Choroid plexus epithelial cell (primary cell): ENCODE measurements at places on chromosomes 6 and 20.

DNA sequence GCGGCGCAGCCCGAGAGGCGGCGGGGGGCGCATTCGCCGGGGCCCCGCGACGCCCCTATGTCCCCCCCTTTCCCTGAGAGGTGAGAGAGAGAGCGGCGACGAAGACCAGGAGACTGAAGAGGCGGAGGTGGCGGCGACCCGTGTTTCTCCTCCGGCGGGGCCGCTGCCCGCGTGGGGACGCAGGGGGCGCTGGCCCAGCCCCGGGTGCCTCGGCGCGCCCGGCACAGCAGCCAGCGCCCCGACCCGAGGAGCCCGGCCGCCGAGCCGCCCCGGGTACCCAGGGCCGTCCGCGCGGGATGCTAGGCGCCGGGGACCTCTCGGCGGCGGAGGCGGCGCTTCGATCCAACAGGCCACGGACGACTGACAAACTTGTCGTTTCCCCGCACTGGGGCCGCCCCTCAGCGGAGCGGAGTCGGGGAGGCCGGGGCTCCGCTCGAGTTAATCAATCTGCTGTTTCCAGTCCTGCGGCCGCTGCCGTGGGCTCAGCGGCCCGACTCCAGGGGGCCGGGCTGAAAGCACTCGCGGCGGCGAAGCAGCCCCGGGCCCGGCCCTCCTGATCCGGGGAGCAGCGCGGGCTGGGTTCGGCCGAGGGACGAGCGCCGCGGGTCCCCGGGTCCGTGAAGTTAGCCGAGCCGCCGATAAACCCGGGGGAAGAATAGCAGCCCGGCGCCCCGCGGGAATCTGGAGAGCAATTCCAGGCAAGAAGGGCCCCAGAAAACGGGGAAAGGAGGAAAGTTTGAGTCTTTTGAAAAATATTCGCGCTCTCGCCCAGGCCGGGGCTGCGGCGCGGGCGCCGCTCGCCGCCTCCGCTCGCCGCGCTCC, 631 bp downstream of the MDGA1 start:
- DNase-seq = peak; percentile 20

GRCh38 chr6:3406362-3406821, 50.5 kb downstream of the SLC22A23 start:
- no peak for DNase-seq

DNA sequence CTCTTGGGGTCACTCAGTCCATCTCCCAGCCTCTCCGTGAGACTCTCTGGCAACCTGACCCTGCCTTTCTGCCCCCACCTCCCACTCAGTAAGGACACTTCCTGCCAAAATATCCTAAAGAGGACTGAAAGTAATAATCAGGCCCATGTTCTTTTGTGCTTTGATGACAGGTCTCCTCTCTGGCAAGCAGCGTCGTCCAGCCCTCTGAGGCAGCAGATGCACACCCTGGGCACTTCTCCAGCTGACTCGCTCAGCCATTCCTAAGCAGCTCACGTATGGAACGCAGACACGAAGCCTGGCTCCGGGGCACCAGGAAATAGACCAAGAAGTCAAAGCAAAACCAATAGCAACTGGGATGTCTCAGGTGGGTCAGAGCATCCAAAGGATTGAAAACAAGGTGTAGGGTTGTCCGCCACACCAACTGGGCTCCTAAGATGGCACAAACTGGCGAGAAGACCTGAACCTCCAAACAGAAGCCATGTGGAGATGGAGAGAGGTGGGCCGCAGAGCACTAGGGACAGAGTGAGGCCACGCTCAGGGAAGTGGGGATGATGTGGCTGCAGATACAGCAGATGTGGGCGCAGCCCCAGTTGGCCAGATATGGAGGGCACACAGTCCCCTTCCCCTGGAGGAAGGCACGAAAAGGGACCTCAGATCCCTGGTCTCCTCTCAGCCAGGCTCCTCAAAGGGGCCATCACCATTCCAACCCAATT, 99.3 kb downstream of the PRND start:
- peak; percentile 63 for DNase-seq

DNA sequence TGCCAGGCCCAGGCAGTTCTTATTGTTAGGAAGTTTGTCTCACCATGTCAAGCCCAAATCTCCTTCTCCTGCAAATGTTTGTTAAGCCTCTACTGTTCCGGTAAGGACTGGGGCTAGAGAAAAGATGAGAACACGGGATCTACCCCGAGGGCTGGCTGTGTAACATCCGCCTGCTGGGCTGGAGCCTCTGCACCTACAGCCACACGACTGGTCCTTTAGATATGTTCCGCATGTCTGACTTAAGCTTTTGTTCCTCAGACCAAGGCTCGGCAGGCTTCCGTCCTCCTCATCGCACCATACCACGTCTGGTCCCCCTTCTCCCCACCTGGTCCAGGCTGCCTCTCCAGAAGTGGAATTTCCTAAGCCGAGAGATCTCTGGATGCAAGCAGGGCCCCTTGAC, 2.6 kb downstream of the GHRH start:
- DNase-seq = no peak

- peak; percentile 45 for DNase-seq
These were observed 26.6 kb downstream of the NSFL1C start for GRCh38 chr20:1440024-1440423.

DNA sequence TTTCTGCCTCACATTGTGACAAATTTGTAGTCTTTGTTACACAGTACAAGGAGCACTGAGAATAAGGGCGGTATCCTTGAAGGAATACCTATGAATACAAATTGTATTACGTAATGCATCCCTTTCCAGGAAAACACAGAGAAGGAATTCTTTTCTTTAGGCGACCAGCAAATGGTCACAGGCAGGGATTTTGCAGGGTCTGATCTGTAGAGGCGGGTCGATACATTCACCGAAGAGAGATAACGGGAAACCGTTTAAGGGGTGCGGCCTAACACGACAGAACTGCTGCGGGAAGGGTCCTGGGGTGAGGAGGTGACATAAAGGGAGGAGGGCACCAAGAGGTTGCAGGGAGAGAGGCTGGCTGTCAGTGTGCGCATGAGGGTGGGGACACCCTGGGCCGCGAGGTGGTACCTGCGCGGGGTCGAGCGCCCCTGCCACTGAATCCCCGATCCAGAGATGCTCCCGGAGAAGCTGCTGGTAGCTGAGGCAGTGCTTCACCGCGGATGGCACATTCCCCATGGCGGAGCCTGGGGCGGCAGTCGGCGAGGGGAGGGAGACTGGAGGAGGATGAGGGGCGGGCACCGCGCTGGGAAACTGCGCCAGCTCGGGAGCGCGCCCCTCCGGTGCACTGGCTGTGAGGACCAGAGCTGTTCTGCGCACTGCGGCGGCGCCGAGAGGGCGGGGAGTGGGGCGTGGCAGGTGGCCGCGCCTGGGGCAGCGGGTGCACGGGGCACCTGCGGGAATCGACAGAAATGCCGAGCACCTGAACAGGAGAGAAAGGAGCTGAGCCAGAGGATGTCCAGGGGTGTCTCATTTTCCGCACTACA, at the start of gene HMGCLL1:
Gene HMGCLL1, minus strand, starts transcription at position 656 of the 827 bp plus-strand sequence. Its CDS starts 137 bp downstream, at position 519.
- DNase-seq = peak; percentile 11

DNA sequence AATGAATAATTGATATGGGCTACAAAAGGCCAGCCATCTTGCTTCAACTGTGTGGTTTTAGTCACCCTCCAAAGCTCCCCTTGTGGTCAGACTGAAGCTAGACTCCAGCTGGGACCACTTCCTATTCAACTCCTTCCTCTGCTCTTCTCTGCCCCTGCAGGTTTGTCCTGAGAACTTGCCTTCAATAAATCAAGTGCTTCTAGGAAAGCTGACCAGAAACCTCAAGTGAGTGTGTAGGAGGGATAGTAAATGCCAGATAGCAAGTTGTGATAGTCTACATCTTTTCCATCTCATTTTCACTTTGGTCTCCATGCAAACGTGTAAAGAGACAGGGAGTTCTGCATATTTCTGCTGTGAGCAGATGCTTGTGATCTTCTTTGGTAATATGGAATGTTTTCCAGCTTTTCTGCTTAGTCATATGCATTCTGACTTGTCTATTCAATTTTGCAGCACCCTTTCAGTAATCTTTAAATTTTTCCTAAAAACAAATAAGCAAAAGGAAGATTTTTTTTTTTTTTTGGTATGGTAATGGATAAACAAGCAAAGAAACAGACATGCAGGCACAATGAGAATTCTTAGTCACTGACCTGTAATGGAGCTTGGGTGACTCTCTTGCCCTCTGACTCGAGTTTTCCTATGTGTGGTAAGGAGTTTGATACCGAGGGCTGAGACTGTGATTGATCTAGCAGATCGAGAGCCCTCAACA, 201.3 kb upstream of the BTBD3 start:
- peak; percentile 97 for DNase-seq
